ENCODE measurements at places on chromosomes 12 and 14. TPM values are rescaled to one million over a fixed set of nuclear protein-coding genes. Genes with fewer than 3 reads are reported as not detected.

DNA sequence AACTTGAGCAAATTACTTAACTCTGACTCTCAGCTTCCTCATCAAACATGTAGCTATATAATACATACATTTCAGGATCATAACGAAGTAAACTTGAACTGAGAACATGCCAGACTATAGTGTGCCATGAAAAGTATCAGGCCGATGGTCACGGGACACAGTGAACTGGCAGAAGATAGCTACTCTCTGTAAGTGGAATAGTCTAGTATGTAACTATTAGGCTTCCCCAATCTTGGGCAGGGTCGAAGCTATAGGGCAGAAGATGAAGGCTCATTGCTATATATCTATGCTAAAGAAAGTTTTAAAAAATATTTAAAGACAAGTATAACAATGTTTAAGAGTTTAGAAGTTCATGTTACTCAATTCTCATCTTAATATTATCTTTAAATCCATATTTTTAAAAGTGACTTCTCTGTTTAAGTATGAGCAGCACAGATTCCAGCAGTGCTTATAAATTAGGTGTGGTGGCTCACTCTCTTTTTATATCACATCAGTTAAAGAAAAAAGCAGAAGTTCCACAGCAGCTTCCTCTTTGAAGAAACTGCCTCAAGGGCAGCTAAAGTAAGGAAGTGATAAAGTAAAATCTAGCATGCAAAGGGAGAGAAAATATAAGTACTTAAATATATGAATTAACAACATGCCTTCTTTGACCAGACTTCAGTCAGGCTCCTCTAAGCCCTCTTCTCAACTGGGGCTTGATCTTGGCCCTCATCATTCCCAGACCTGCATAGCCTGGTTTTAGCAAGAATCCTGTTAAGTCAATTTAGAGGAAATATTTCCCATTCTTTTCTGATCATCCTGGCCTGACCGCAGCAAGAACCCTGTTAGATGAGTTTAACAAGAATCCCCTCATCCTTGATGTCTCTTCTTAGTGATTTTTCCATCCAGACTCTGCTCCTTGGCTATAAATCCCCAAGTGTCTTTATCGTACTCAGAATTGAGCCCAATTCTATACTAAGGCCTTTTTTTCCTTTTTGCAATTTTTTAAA, 8.4 kb upstream of the GLIPR1 start:
- no peak overlapping the region for H3K27ac ChIP-seq
- H3K4me1 ChIP-seq: no peaks in the 10 kb centered on the region
- DNase-seq: no peak
- H3K36me3 ChIP-seq: no peaks in the 10 kb centered on the region
- no peaks in the 10 kb centered on the region for H3K27me3 ChIP-seq
- H3K4me3 ChIP-seq: no peak overlapping the region

GRCh38 chr12:110809149-110809548, 37.6 kb upstream of the CCDC63 start:
- H3K27me3 ChIP-seq: peaks cover 22% of the 10 kb centered on the region
- no peak overlapping the region for H3K4me3 ChIP-seq
- H3K4me1 ChIP-seq: no peaks in the 10 kb centered on the region
- no peak overlapping the region for H3K27ac ChIP-seq
- H3K36me3 ChIP-seq: no peaks in the 10 kb centered on the region

DNA sequence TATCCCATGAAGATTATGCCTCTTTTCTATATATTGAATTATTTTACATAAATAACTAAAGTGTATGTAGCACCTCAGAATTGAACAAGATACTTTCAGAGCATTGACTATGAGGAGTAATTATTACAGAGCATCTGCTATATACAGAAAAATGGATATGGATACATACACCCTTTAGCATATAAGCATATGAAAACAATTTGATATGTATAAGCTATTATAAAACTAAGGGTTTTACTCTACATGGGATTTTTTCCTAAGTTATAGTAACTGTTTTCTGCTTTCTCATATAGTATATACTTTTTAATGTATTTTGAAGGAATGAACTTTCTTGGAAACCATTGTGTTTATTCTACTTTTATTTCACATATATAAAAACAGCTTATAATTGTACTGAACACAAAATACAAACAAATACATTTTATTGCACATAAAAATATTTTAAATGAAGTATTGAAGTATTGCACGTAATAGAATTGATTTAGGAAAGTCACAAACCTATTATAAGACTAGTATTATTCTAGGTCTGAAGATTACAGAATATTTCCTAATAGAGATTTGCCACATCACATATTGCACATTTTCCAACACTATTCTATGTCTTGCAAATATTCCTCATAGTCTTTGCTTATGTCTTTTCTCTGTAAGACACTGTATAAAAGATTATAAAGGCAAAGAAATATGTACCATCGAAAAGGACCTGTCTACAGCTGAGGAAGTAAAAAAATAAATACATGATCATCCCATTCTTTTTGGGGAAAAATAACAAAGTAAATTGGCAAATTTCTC, 8.4 kb downstream of the CD69 start:
- H3K4me3 ChIP-seq: no peak overlapping the region
- H3K36me3 ChIP-seq: no peaks in the 10 kb centered on the region
- H3K27ac ChIP-seq: no peak overlapping the region
- H3K4me1 ChIP-seq: peaks cover 4% of the 10 kb centered on the region
- peaks cover 13% of the 10 kb centered on the region for H3K27me3 ChIP-seq
- no peak for DNase-seq

GRCh38 chr14:92599811-92600210, 86.2 kb downstream of the RIN3 start:
- H3K4me3 ChIP-seq: no peak overlapping the region
- H3K27me3 ChIP-seq: no peaks in the 10 kb centered on the region
- no peaks in the 10 kb centered on the region for H3K36me3 ChIP-seq
- H3K4me1 ChIP-seq: peaks cover 14% of the 10 kb centered on the region
- peak; percentile 39 for DNase-seq
- peak overlapping the region; percentile 41 for H3K27ac ChIP-seq

Gene NRDE2
- 10.2 TPM for total RNA-seq

- H3K4me1 ChIP-seq: no peaks in the 10 kb centered on the region
- no peak overlapping the region for H3K4me3 ChIP-seq
- DNase-seq: no peak
- H3K27ac ChIP-seq: no peak overlapping the region
- no peaks in the 10 kb centered on the region for H3K27me3 ChIP-seq
- no peaks in the 10 kb centered on the region for H3K36me3 ChIP-seq
These were observed 140.7 kb upstream of the CCDC198 start for GRCh38 chr14:57634335-57634734.
